Choroid plexus epithelial cell (primary cell): ENCODE measurements at places on chromosomes 3 and 15.
A peak's percentile ranks its signal among the peaks of the same experiment; 100 is the strongest.

- no peak for DNase-seq
Measured at GRCh38 chr3:193686665-193687483, 93.9 kb downstream of the OPA1 start.

DNA sequence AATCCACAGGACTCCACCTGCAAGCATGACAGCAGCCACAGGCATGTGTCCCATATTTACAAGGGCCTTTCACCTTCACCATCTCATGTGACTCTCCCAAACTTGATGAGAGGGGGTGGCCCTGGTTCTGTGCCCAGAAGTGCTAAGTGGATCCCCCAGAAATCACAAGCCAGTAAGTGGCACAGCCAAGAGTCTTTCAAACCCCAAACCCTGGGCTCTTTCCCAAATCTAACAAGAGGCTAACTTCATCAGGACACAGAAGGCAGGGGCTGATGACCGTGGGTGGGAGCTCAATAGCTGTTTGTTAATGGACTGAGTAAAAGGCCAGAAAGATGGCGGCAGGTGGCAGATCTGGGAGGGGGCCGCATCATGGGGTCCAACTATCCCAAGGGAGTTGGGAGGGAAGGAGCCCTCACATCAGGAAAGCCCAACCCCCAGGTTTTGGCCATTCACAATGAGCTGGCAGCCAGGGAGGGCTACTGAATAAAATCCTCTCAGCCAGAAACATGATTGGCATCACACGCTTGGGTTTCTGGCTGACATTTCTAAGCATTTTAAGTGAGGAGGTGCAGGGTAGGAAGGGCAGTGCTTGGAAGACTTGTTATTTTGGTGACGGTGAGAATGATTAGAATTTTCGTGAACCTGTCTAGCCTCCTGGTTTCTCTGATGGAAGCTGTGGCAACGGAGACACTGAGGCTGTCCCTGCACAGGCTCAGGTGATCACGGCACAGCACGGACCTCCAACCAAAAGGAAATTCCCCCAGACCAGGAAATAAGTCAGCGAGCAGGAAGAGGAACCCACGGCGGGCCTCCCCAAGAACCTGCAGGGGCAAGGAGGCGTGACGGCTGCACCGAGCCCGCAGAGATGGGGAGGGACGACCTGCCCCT lies 109.3 kb downstream of the OXNAD1 start:
- DNase-seq = no peak

DNA sequence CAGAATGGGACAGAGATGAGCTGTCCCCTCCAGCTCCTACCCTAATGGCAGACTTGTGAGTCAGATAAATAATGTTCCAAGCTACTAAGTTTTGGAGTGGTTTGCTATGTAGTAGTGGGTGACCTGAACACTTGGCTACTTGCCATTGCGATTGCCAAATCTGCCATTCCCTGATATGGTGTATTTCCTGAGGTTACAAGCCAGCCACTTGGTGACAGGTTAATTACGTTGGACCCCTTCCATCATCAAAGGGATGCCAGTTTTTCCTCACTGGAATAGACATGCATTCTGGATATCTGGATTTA lies 33.6 kb downstream of the MORF4L1 start:
- peak; percentile 82 for DNase-seq

DNA sequence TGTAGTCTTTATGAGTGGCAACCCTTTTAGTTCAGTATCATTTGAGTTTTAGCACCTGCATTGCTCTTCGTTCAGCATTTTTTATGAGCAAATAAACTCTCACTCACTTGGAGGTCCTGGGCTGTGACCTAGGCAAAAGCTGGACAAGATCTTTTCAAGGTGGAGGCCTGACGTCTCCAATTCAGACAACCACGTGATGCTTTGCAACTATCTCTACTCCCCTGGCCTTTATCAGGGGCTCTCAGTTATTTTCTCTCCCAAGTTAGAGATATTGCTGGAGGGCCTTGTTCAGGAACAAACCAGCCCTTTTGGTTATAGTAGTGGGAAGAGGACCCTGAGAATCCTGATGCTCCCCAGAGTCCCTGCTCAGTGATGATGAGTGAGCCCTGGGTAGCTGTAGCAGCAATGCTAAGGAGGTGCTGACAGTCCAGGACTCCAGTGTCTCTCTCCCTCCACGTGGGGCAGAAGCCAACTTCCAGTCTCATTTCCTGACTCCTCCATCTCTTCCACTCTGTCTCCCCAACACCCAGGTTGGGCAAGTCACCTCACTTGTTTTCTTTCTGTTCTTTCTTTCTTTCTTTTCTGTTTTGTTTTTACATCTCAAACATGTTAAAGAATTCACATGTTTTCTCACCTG lies 30.4 kb downstream of the HAPLN3 start:
- DNase-seq = no peak
